Heart right ventricle (tissue), 16 donors: ENCODE measurements at places on chromosomes 7 and 10. TPM values are rescaled to one million over a fixed set of nuclear protein-coding genes. Genes with fewer than 3 reads are reported as not detected.

GRCh38 chr7:23298885-23299769 lies at the start of gene MALSU1:
Gene MALSU1, plus strand, starts transcription at chr7:23299339. Its CDS starts 14 bp downstream, at chr7:23299353.
- H3K4me3 ChIP-seq = peak within 1 kb of the TSS; percentile 89
- peaks cover 31% of the 10 kb centered on the region for H3K4me1 ChIP-seq
- peak within 1 kb of the TSS; percentile 85 for H3K27ac ChIP-seq
- no peaks in the 10 kb centered on the region for H3K27me3 ChIP-seq

GRCh38 chr10:112005044-112005443 lies 178.5 kb downstream of the GPAM start:
- no peak overlapping the region for H3K4me3 ChIP-seq
- H3K27me3 ChIP-seq = peaks cover 8% of the 10 kb centered on the region
- DNase-seq = no peak
- H3K4me1 ChIP-seq = no peaks in the 10 kb centered on the region

DNA sequence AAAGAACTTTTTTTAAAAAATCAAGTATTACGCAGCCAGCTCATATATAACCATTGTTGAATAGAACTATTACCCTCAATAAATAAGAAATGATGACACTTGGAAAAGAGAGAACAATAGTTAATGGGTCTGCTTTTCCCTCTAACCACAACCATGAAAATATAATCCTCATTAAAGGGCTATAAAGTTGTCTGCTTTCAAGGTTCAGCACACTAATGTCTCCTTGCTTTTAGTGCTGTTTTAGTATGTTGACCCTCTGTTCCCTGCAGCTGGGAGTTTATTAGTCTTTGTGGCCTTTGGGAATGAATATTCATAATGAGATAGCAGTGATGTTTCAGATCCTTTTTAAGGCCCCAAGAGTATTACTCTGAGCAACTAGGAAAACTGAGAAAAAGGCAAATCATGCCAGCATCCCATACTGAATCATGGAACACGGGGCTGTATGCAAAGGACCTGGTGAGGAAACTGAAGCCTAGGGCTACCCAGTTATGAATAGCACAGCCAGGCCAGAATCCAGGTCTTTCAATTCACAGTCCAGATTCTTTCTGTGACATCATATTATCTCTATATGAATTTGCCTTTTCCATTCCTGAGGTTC lies 332.0 kb upstream of the LRGUK start:
- H3K4me3 ChIP-seq = no peak overlapping the region
- no peaks in the 10 kb centered on the region for H3K27me3 ChIP-seq
- H3K4me1 ChIP-seq = no peaks in the 10 kb centered on the region
- H3K27ac ChIP-seq = no peak overlapping the region
- no peak for DNase-seq
- no peaks in the 10 kb centered on the region for H3K36me3 ChIP-seq

DNA sequence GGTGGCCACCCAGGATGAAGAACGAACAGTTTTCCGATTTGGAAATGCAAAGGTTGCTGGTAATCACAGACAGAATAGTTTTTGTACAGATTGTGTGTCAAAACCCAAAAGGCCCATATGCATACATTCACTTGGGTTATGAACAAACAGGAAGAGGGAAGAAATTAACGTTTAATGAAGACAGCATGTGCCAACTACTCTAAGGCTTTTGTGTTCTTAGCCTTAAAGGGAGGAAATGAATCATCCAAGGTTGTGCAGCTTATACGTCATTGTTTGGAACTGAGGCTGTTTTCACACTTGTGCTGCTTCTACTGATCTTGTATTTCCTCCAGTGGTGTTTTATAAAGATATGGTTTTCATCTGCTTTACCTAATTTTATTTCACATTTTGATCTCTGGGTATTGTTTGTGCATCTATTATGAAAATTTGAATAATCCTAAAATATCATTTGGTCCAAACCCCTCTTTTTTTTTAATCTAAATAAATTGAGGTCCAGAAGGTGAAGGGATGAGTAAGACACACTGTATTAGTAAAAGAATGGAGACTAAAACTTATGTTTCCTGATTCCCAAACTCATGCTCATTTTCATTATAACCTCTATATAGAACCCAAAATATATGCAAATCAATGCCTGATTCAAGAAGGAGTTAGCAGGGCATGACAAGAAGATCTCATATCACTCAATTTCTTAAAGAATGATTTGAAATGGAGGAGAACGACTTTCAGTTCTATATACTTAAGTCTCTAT lies 373.1 kb downstream of the THSD7A start:
- H3K4me1 ChIP-seq = no peaks in the 10 kb centered on the region
- no peak for DNase-seq
- H3K27ac ChIP-seq = no peak overlapping the region
- H3K27me3 ChIP-seq = no peaks in the 10 kb centered on the region
- no peak overlapping the region for H3K4me3 ChIP-seq

- no peak for DNase-seq
- H3K27me3 ChIP-seq = peaks cover 3% of the 10 kb centered on the region
- H3K4me1 ChIP-seq = no peaks in the 10 kb centered on the region
- H3K36me3 ChIP-seq = no peaks in the 10 kb centered on the region
- no peak overlapping the region for H3K4me3 ChIP-seq
- no peak overlapping the region for H3K27ac ChIP-seq
Observed at GRCh38 chr7:142930126-142930730, 3.3 kb downstream of the TRPV5 start.

GRCh38 chr10:76554033-76554408 lies 1083.6 kb downstream of the KCNMA1 start:
- no peak for DNase-seq
- no peaks in the 10 kb centered on the region for H3K36me3 ChIP-seq
- H3K4me1 ChIP-seq = peaks cover 6% of the 10 kb centered on the region
- H3K27ac ChIP-seq = no peak overlapping the region
- H3K27me3 ChIP-seq = no peaks in the 10 kb centered on the region

GRCh38 chr7:158820656-158821055 lies 8.7 kb downstream of the ESYT2 start:
- H3K36me3 ChIP-seq = no peaks in the 10 kb centered on the region
- H3K4me3 ChIP-seq = peak overlapping the region; percentile 5
- DNase-seq = no peak
- peaks cover 68% of the 10 kb centered on the region for H3K4me1 ChIP-seq
- H3K27me3 ChIP-seq = no peaks in the 10 kb centered on the region

DNA sequence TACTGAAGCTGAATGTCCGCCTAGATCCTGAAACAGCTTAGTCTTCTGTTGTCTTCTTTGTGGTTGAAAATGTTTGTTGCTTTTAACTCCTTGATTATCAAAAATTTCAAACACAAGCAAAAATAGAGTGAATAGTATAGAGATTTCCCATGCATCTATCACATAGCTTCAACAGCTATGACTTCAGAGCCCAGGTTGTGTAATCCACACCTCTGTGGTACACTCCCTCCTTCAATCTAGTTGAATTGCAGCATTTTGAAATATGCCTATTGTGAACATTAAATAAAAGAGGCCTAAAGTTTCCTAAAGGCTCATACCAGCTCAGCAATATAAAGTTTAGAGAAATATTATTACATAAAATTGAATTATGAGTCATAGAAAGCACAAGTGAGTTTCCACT lies 204.7 kb upstream of the HDAC9 start:
- H3K4me1 ChIP-seq = peaks cover 19% of the 10 kb centered on the region
- no peaks in the 10 kb centered on the region for H3K36me3 ChIP-seq
- no peaks in the 10 kb centered on the region for H3K27me3 ChIP-seq
- no peak for DNase-seq
- H3K4me3 ChIP-seq = peak overlapping the region; percentile 27

GRCh38 chr7:100612730-100613390 lies 520 bp downstream of the MOSPD3 start:
- no peaks in the 10 kb centered on the region for H3K36me3 ChIP-seq
- DNase-seq = no peak
- H3K4me3 ChIP-seq = peak overlapping the region; percentile 81
- H3K27me3 ChIP-seq = no peaks in the 10 kb centered on the region

DNA sequence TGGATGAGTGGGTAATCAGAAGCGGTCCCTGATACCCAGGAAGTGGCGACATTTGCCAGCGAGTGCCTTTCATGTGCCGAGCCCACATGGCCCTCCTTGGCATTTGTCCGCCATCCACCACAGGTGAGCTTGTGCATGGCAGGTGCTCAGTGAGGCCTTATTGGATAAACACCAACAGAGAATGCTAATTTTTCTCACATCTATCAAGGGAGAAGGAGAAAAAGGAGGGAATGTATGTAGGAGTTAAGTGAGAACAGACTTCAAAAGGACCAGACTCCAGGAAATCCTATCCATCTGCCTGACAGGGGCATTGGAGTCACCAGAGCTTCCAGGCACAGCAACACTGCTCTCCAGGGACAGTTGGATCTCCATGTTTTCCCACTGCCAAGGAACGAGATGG lies 143.5 kb upstream of the ZMIZ1 start:
- H3K36me3 ChIP-seq = no peaks in the 10 kb centered on the region
- peaks cover 4% of the 10 kb centered on the region for H3K4me1 ChIP-seq

DNA sequence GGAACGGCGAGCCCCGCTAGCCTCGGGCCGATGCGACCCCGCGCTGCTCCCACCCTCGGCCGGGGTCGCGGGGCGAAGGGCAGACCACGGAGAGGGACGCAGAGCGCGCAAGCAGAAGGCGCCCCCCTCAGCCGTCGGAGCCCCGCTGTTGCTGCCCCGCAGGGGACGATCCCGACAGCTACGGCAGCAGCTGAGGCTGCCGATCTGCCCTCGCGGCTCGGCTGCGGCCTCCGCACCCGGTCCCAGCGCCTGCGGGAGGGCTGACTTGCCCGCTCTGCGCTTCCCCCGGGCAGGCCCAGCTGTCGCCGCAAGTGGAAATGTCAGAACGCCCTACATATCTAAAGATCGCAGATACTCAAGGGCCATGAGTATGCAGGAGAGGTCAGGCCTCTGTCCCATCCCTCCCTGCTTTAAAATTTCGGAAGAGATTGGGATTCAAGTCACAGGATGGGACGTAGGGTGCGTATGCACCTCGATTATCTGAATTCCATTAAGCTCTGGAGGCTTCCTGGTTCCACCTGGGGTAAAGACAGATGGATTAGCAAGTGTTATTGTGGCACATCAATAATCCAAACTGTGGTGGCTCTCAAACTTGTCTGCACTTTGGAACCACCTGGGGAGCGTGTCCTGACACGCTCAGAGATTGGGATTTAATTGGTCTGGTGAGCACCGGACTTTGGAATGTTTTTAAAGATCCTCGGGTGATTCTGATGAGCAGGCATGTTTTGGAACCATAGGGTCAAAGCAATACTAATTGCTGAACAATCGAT lies at the start of gene CRPPA:
CRPPA (minus strand) TSS at position 206 of the 770 bp plus-strand sequence. CDS start 216 bp downstream, outside the sequence.
- no peaks in the 10 kb centered on the region for H3K36me3 ChIP-seq
- DNase-seq = peak; percentile 56
- peaks cover 13% of the 10 kb centered on the region for H3K4me1 ChIP-seq
- H3K27ac ChIP-seq = peak within 1 kb of the TSS; percentile 99
- no peaks in the 10 kb centered on the region for H3K27me3 ChIP-seq
- H3K4me3 ChIP-seq = peak within 1 kb of the TSS; percentile 75

DNA sequence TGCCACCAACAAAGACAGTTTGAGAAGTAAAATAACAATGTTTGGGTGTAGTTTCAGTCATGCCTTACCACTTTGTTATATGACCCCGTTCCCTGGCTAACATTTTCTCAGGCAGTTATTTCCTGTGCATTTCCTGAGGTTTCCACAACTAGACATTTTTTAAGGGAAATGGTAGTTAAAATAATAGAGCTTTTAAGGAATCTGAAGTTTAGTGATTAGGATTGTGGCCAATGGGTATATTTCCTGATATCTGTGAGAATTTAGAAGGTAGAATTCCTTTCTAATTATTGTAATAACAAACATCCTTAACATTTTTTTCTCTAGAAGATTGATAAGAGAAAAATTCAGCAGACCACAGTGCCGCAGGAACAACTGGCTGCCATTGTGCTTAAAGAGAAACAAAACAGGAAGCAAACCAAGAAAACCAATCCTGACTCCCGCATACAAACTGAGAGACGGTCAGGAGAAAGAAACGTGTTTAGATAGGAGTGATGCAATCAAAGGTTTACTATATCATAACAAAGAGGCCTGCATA lies 193.6 kb downstream of the MBL2 start:
- H3K4me1 ChIP-seq = no peaks in the 10 kb centered on the region
- no peak overlapping the region for H3K27ac ChIP-seq
- no peak overlapping the region for H3K4me3 ChIP-seq

GRCh38 chr10:86785037-86785436 lies 28.6 kb downstream of the BMPR1A start:
- H3K27me3 ChIP-seq = no peaks in the 10 kb centered on the region
- H3K36me3 ChIP-seq = no peaks in the 10 kb centered on the region
- DNase-seq = no peak
- no peak overlapping the region for H3K4me3 ChIP-seq
- H3K27ac ChIP-seq = no peak overlapping the region
- peaks cover 19% of the 10 kb centered on the region for H3K4me1 ChIP-seq

- H3K36me3 ChIP-seq = no peaks in the 10 kb centered on the region
- no peak overlapping the region for H3K4me3 ChIP-seq
- no peaks in the 10 kb centered on the region for H3K27me3 ChIP-seq
- peaks cover 7% of the 10 kb centered on the region for H3K4me1 ChIP-seq
- H3K27ac ChIP-seq = no peak overlapping the region
Observed at GRCh38 chr10:20674926-20675325, 222.2 kb downstream of the NEBL start.

DNA sequence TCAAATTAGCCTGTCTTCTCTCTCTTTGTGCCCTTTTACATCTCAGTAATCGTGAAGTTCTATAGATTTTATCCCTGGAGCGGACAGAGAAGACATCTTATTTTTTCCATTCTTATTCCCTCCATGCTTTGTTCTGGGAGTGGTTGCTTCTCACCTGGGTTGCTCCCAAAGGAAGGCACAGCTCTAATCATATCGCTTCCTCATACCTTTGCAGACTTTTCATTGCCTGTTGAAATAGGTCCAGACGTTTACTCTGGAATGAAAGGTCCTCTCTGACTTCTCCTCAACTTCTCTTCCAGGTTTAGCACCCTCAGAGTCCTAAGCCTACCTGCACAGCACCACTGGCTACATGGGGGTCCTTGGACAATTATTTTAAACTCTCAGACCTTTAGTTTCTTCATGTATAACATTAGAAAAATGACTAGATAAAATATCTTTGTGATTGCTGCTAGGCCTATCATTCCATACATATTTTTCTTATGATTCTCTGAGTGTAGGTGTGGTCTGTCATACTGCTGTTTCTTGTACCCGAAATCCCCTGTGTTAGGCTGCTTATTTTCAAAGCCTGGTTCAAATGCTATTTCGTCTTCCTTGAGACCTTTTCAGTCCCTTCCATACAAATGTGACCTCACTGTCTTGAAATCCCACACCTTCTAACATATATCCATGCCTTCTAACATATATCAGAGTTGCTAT lies 418.1 kb downstream of the GFRA1 start:
- H3K4me1 ChIP-seq = no peaks in the 10 kb centered on the region
- no peaks in the 10 kb centered on the region for H3K36me3 ChIP-seq
- no peaks in the 10 kb centered on the region for H3K27me3 ChIP-seq
- DNase-seq = no peak

GRCh38 chr10:110323503-110323902 lies 18.8 kb upstream of the SMNDC1 start:
- H3K27ac ChIP-seq = no peak overlapping the region
- no peak overlapping the region for H3K4me3 ChIP-seq
- H3K4me1 ChIP-seq = no peaks in the 10 kb centered on the region
- no peaks in the 10 kb centered on the region for H3K36me3 ChIP-seq
- no peak for DNase-seq

- DNase-seq = no peak
- no peaks in the 10 kb centered on the region for H3K36me3 ChIP-seq
- no peak overlapping the region for H3K4me3 ChIP-seq
- no peaks in the 10 kb centered on the region for H3K27me3 ChIP-seq
- no peak overlapping the region for H3K27ac ChIP-seq
Observed at GRCh38 chr10:110153396-110153795, 54.0 kb upstream of the MXI1 start.

HOXA7 gene
- not detected for total RNA-seq

TRPV5 gene
- not detected for total RNA-seq

CCNY gene
- total RNA-seq = 90.0 TPM

WDR91 gene
- total RNA-seq = 3.0 TPM

CRPPA gene
- total RNA-seq = 6.5 TPM

INTS1 gene
- total RNA-seq = 41.6 TPM

NUDCD3 gene
- 94.7 TPM for total RNA-seq

SLC39A12 gene
- not detected for total RNA-seq

PAPSS2 gene
- 9.8 TPM for total RNA-seq

ADCYAP1R1 gene
- 1.3 TPM for total RNA-seq

OR2A7 gene
- 0.35 TPM for total RNA-seq

EN2 gene
- not detected for total RNA-seq
